Panc1 (cell line): ENCODE measurements at places on chromosomes 7 and 10.
A peak's percentile ranks its signal among the peaks of the same experiment; 100 is the strongest.

GRCh38 chr10:108757946-108758345 lies 1165.4 kb downstream of the XPNPEP1 start:
- H3K4me1 ChIP-seq: no peaks in the 10 kb centered on the region
- H3K27ac ChIP-seq: no peak overlapping the region
- H3K4me3 ChIP-seq: no peak overlapping the region
- no peaks in the 10 kb centered on the region for H3K36me3 ChIP-seq
- no peak for DNase-seq

GRCh38 chr7:133775201-133775600 lies 351.9 kb upstream of the LRGUK start:
- no peak overlapping the region for H3K27ac ChIP-seq
- no peaks in the 10 kb centered on the region for H3K27me3 ChIP-seq
- H3K4me3 ChIP-seq: no peak overlapping the region
- H3K4me1 ChIP-seq: no peaks in the 10 kb centered on the region
- DNase-seq: no peak
- H3K36me3 ChIP-seq: no peaks in the 10 kb centered on the region

- DNase-seq: no peak
- H3K4me3 ChIP-seq: no peak overlapping the region
- H3K27ac ChIP-seq: peak overlapping the region; percentile 92
- peaks cover 100% of the 10 kb centered on the region for H3K4me1 ChIP-seq
These were observed 10.7 kb downstream of the PSAP start for GRCh38 chr10:71840177-71840957.

GRCh38 chr10:101725296-101726114 lies 30.5 kb upstream of the FBXW4 start:
- no peak for DNase-seq
- H3K27me3 ChIP-seq: no peaks in the 10 kb centered on the region
- H3K4me1 ChIP-seq: no peaks in the 10 kb centered on the region

- H3K4me3 ChIP-seq: no peak overlapping the region
- H3K36me3 ChIP-seq: no peaks in the 10 kb centered on the region
These were observed 336.6 kb upstream of the MKI67 start for GRCh38 chr10:128462844-128463243.

GRCh38 chr7:96671854-96672253 lies 37.8 kb downstream of the SEM1 start:
- no peak for DNase-seq
- H3K4me1 ChIP-seq: no peaks in the 10 kb centered on the region
- H3K4me3 ChIP-seq: no peak overlapping the region
- H3K27ac ChIP-seq: no peak overlapping the region

- H3K4me3 ChIP-seq: peak overlapping the region; percentile 79
- H3K27me3 ChIP-seq: no peaks in the 10 kb centered on the region
- H3K36me3 ChIP-seq: peaks cover 5% of the 10 kb centered on the region; the same call in 1 of the 2 replicates
These were observed 403 bp upstream of the ENO4 start for GRCh38 chr10:116848944-116849247.

GRCh38 chr7:24968165-24968564 lies 11.8 kb downstream of the OSBPL3 start:
- DNase-seq: no peak
- H3K4me3 ChIP-seq: no peak overlapping the region
- no peaks in the 10 kb centered on the region for H3K27me3 ChIP-seq
- no peak overlapping the region for H3K27ac ChIP-seq

DNA sequence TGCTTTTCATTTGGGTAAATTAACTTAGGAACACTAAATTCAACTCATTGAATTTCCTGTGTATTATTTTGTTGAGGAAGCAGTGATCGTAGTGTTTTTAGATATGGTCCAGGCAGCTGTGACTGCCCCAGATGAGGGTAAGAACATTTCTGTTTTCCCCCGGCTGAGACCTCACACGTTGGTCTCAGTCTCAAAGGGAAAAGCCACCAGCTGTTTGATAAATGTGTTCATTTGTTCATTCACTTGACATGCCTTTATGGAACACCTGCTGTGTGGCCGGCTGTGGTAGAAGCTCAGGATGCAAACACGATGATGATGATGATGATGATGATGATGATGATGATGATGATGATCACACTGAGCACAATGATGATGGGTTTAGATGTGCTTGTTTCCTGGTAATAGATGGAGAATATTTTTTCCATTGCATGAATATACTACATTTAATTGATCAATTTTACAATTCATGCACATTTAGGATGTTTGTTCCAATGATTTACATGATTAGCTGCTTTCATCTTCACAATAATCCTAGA lies 125.6 kb upstream of the ZNF32 start:
- H3K27ac ChIP-seq: no peak overlapping the region
- H3K4me1 ChIP-seq: no peaks in the 10 kb centered on the region
- DNase-seq: no peak
- H3K36me3 ChIP-seq: no peaks in the 10 kb centered on the region
- H3K27me3 ChIP-seq: no peaks in the 10 kb centered on the region

DNA sequence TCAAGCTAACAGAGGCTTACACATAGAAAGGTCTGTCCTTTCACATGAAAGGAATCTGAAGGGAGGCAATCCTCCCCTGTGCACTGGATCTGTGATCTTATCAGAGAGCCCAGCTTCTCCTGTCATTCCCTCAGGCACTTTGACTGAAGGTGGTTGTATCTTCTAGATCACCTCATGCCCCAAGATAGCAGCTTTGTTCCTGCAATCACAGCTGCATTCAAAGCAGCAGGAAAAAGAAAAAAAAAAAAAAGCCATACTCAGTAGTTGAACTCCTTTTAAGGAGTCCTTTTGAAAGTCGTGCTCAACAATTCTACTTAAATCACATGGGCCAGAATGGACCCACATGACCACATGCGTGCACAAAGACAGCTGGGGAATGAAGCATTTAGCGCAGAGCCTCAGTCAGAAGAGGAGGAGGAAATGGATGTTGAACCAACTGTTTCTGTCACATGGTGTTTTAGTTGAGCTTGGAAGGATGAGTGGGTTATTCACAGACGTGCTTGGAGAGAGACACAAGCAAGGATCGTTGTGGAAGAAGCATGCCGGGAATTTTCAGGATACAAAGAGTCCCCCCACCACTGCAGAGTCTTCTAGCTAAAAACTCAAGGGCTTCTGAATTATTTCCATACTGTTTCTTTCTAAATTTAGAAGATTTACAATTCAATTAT lies 13.0 kb upstream of the PFKP start:
- no peak overlapping the region for H3K4me3 ChIP-seq
- no peak for DNase-seq
- H3K36me3 ChIP-seq: no peaks in the 10 kb centered on the region
- H3K27ac ChIP-seq: no peak overlapping the region

GRCh38 chr10:70546584-70546983 lies 56.0 kb downstream of the PRF1 start:
- H3K36me3 ChIP-seq: no peaks in the 10 kb centered on the region
- H3K27me3 ChIP-seq: no peaks in the 10 kb centered on the region
- no peak overlapping the region for H3K27ac ChIP-seq
- no peaks in the 10 kb centered on the region for H3K4me1 ChIP-seq
- H3K4me3 ChIP-seq: no peak overlapping the region

DNA sequence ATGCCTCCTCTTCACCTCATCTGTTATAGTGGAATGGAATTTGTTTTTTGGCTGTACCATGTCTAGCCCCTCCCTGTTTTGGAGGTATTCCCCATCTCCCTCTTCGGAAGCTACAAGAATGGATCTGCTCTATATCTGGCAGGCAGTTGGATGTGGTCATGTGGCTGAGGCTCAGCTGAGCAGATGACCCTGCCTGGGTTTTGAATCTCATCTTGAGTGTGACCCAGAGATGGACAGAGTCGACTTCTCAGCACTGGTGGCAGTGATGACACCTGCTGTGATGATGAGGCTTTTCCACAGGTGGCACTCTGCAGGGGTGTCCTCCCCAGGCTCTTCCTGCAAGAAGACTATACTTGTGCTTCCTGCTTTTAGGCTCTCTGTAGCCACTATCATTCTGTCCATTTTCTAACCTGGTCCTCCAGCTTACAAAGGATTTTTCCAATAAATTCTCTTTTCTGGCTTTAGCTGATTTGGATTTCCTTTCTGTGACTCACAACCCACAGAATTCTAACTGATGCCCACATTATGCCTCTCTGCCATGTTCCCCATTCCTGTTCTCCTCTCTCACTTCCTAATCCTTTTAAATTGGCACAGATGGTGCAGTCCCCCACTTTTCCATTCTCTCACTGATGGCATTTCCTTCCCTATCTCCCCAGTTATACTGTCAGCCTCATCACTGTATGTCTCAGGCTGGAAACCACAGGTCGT lies 7.5 kb upstream of the ARHGAP22 start:
- no peak overlapping the region for H3K27ac ChIP-seq
- no peak overlapping the region for H3K4me3 ChIP-seq
- no peaks in the 10 kb centered on the region; the same call in none of the 2 replicates for H3K27me3 ChIP-seq
- no peaks in the 10 kb centered on the region for H3K4me1 ChIP-seq
- no peaks in the 10 kb centered on the region for H3K36me3 ChIP-seq
- DNase-seq: no peak

DNA sequence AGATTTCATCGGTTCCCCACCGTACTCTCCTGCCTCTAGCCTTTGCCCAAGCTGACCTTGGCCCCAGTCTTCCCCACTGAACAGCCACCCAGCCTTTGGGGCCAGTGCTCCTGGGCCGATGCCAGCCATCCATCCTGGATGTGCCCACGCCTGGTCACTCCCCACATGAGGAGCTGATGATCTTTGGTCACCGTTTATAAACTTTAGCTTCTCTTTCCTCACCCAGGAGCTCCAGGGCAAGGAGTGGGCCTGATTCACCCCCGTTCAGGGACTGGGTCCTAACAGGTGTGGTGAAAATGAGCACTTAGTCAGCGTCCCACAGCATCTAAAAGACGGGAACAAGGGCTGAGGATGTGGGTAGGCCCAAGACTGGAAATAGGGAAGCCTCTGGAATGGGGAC lies 22.9 kb downstream of the GTF2IRD1 start:
- peaks cover 47% of the 10 kb centered on the region for H3K4me1 ChIP-seq
- H3K4me3 ChIP-seq: no peak overlapping the region
- H3K27ac ChIP-seq: peak overlapping the region; percentile 45; the same call in 1 of the 2 replicates

GRCh38 chr7:20220293-20220761 lies 3.1 kb upstream of the MACC1 start:
- no peak overlapping the region for H3K4me3 ChIP-seq
- no peak for DNase-seq
- no peak overlapping the region for H3K27ac ChIP-seq
- H3K36me3 ChIP-seq: peaks cover 2% of the 10 kb centered on the region; the same call in 1 of the 2 replicates
- no peaks in the 10 kb centered on the region for H3K4me1 ChIP-seq
- no peaks in the 10 kb centered on the region for H3K27me3 ChIP-seq

GRCh38 chr10:126749015-126749655 lies 78.6 kb upstream of the C10orf90 start:
- H3K36me3 ChIP-seq: no peaks in the 10 kb centered on the region
- DNase-seq: peak; percentile 53

DNA sequence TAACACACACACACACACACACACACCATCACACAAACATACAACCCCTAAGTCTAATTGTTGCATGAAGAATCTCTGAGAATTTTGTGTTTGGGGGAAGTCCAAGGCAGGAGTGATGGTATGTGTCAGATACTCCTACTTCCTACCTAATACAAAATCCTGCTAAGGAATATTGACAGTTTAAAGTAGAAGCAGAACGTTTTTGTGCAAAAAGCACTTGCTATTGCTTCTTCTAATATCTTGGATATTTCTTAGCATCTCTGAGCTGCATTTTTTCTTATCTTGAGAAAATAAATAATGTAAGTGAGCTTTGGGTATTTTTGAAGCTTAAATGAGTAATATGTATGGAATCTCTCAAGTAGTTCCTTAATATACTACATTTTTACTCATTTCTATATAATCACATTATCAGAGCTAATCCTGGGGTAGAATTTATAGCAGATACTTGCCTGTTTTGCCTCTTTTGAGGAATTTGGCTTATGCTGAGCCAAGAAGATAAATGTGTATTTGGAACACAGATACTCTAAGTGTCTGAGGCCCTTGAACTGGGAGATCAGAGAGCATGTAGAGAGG lies 212.3 kb downstream of the DKK1 start:
- no peak for DNase-seq
- no peaks in the 10 kb centered on the region for H3K27me3 ChIP-seq
- no peaks in the 10 kb centered on the region for H3K36me3 ChIP-seq
- no peak overlapping the region for H3K4me3 ChIP-seq
- no peaks in the 10 kb centered on the region for H3K4me1 ChIP-seq
- peak overlapping the region; percentile 37; the same call in 1 of the 2 replicates for H3K27ac ChIP-seq

- no peaks in the 10 kb centered on the region for H3K36me3 ChIP-seq
- H3K27ac ChIP-seq: no peak overlapping the region
- peaks cover 3% of the 10 kb centered on the region; the same call in 1 of the 2 replicates for H3K4me1 ChIP-seq
- peaks cover 3% of the 10 kb centered on the region; the same call in 1 of the 2 replicates for H3K27me3 ChIP-seq
- DNase-seq: no peak
These were observed 151.7 kb upstream of the PPP2R2D start for GRCh38 chr10:131748831-131749766.

DNA sequence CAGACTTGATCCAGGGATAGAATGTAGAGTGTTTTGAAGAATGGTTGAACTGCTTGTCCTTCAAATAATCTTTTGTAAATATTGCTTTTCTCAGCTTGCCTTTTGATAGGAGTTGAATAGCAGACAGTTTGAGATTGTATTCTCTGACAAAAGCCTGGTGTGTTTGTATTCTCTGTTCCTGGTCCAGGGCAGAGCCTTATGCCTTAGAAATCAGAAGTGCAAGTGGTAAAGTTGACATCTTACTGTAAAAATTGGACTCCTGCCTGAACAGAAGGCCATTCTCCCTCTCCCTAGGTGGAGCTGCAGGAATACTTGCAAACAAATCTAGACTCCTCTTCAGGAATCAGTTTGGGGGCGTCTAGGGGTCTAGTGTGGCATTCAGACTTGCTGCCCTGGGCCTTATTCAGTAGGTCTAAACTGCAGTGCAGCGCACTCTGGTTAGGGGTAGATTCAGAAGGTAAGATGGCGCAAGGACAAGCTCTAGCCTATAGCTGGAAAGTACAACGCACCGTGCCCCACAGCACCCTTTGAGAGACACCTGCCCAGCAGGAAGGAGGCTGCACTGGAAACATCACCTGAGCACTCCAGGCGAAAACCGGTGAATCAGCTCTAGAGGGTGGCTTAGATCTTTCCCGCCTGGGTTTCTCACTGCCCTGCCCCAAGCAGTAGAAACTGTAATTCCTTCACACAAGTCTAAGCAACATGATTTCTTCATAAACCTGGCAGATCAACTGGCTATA lies 608.5 kb upstream of the GALNT17 start:
- H3K27me3 ChIP-seq: no peaks in the 10 kb centered on the region; the same call in 1 of the 2 replicates
- DNase-seq: no peak
- no peaks in the 10 kb centered on the region for H3K36me3 ChIP-seq
- H3K4me3 ChIP-seq: no peak overlapping the region
- no peaks in the 10 kb centered on the region for H3K4me1 ChIP-seq

DNA sequence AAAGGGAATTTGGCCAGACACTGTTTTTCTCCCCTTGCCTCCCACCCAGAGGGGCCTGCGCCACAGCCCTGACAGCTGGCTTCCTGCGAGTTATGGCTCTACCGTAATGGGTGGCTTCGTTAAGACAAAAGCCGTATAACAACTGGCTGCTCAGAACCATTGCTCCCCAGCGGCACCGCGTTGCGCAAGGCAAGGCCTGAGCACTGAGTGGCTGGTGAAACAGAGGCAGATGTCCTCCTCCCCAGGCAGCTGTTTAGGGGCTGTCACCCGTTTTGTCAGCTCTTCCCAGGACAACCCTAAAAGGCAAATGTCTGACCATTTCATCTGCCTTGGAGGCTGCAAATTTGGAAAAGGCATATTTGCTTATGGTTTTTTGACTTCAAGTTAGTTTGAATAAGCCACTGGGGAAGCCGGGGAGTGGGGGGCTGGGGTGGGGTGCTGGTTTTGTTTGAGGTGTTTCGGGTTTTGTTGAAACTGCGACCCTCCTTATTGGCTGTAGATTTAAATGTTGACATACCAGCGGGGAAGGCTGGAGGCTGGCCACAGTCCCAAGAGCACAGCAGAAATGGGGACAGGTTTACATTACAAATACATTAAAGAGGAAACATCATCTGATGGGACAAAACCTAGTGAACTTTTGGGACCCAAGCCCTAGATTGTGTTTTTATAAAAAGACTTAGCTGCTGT lies 681 bp upstream of the SPOCK2 start:
- no peaks in the 10 kb centered on the region for H3K27me3 ChIP-seq
- H3K4me1 ChIP-seq: peaks cover 8% of the 10 kb centered on the region
- peaks cover 2% of the 10 kb centered on the region; the same call in 1 of the 2 replicates for H3K36me3 ChIP-seq
- H3K4me3 ChIP-seq: no peak overlapping the region
- peak overlapping the region; percentile 60; the same call in 1 of the 2 replicates for H3K27ac ChIP-seq
